ENCODE measurements at places on chromosomes 1 and 21.

DNA sequence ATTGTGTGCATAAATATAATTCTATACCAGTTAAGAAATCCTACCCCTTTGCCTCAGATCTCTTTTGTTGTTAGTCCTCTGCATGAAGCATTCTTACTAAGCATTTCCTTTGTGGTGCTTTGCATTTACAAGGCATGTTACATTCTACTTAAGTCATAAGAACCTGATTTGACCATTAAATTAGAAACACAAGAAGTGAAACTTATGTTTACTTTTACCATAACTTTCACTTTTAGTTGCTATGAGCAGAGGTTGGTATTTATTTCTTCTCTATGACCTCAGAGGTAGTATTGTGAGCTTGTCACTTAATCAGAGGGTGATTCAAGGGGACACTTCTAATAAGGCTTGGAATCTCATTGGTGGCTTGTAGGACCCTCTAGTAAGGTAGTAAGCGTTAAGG is 9.0 kb downstream of the FAM20B start:
- no peaks in the 10 kb centered on the region for H3K36me3 ChIP-seq
- H3K27me3 ChIP-seq, result no peaks in the 10 kb centered on the region
- H3K27ac ChIP-seq, result peak overlapping the region; percentile 68
- H3K4me1 ChIP-seq, result peaks cover 83% of the 10 kb centered on the region
- DNase-seq, result peak; percentile 68

GRCh38 chr1:195789321-195789720 is 818.9 kb downstream of the KCNT2 start:
- no peak overlapping the region for H3K4me3 ChIP-seq
- H3K4me1 ChIP-seq, result no peaks in the 10 kb centered on the region
- H3K36me3 ChIP-seq, result no peaks in the 10 kb centered on the region

DNA sequence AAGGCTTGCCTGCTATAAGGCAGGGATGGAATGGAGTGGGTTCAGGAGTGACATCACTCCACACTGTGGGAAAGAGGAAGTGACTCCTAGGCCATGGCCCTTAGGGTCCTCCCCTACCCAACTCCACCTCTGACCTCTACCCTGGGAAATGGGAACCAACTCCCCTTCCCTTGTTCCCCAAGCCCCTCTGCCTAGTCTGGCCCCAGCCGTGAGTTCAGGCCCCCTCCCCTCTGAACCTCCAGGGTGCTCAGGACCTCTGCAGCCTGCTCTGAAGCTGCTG is 3.8 kb upstream of the GUCA2A start:
- no peak overlapping the region for H3K4me3 ChIP-seq
- no peaks in the 10 kb centered on the region for H3K36me3 ChIP-seq
- no peaks in the 10 kb centered on the region for H3K27me3 ChIP-seq
- H3K27ac ChIP-seq, result no peak overlapping the region
- no peaks in the 10 kb centered on the region for H3K4me1 ChIP-seq

DNA sequence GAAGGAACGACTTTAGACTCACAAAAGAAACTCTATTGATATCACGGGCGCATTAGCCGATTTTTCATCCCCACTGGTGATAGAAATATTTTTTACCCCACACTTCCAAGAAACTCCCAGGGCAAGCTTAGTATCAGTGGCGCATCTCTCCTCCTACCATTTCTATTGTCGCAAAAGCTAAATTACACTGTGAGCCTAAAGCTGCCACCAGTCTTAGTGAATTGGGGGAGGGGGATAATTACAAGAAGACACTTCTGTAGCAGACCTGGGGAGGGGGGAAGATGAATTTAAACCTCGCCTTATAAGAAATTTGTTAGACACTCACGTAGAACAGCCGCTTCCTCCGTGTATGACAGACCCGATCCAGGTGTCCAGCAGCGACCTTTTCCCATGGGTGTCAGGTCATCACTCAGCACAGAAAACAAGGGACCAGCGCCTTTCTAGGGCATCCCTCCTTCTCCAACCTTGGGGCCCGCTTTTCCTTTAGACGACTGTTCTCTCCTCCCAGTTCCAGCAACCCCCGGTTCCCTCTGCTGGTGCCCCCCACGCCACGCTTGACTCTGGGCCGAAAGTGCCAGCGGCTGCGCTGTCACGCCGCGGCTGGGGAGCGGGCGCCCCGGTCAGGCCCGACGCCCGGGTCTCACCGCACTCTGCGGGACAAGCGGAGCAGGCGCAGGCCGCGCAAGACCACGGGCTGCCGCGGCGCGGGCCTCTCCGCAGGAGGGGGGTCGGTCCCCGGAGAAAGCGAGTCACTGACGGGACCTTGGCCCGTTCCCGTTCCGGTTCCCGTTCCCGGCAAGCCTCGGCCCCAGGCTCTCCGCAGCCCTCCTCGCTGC is 821 bp downstream of the PHC2 start:
- peak; percentile 31 for DNase-seq
- no peak overlapping the region for H3K27ac ChIP-seq
- H3K4me3 ChIP-seq, result no peak overlapping the region
- H3K4me1 ChIP-seq, result peaks cover 25% of the 10 kb centered on the region
- H3K27me3 ChIP-seq, result no peaks in the 10 kb centered on the region

DNA sequence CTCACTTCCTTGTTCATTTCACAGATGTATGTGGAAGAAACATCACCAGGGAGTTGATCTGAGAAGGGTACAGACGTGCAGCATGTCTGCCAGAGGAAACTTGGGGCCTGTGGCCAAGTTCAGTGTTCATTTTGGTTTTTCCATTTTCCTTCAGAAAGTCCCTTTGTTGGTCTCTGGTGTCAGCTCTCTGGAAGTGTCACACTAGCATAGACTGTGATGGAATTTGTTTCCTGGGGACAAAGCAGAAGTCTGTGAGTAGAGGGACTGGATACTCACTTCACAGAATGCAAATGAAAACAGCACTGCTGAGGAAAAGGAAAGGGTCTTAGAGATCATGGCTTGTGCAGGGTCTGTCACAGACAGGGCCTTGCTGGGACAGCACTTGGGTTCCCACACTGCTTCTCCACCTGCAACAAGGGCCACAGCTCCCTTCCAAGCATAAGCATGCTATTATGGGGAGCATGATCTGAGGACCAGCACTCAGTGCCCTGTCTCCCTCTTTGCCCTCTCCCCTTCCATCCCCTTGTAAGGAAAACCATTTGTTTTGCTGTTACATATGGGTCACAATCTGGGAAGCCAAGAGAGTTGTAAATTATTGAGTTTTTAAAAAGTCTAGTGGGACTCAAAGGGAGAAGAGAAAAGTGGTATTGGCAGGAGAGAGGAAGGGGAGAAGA is 31.4 kb upstream of the CD84 start:
- no peaks in the 10 kb centered on the region for H3K27me3 ChIP-seq
- no peak overlapping the region for H3K27ac ChIP-seq
- no peak overlapping the region for H3K4me3 ChIP-seq
- H3K4me1 ChIP-seq, result peaks cover 12% of the 10 kb centered on the region

DNA sequence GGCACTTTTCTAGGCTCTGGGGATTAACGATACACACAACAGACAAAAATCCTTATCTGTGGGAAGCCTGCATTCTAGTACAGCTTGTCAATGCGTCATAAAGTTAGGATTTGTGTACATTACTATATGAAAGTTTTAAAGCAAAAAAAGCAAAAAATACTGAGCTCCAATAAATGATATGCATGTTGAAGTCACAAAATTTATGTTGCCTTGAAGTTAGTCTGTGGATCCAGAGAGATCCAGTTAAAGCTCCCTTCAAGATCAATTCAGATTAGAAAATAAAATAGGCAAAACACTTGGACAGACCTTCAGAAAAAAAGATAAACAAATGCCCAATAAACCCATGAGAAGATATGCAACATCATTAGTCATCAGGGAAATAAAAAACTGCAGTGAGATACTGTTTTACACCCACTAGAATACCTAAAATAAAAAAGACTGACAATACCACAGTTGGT is 33.1 kb upstream of the KCNQ4 start:
- peaks cover 82% of the 10 kb centered on the region for H3K4me1 ChIP-seq
- no peaks in the 10 kb centered on the region for H3K27me3 ChIP-seq
- no peak overlapping the region for H3K4me3 ChIP-seq
- no peak for DNase-seq
- H3K36me3 ChIP-seq, result peaks cover 64% of the 10 kb centered on the region
- H3K27ac ChIP-seq, result peak overlapping the region; percentile 87

GRCh38 chr1:33042831-33043230 is 6.1 kb upstream of the AK2 start:
- H3K4me1 ChIP-seq, result peaks cover 5% of the 10 kb centered on the region
- H3K27ac ChIP-seq, result no peak overlapping the region
- no peaks in the 10 kb centered on the region for H3K36me3 ChIP-seq
- no peaks in the 10 kb centered on the region for H3K27me3 ChIP-seq
- H3K4me3 ChIP-seq, result no peak overlapping the region
- no peak for DNase-seq

DNA sequence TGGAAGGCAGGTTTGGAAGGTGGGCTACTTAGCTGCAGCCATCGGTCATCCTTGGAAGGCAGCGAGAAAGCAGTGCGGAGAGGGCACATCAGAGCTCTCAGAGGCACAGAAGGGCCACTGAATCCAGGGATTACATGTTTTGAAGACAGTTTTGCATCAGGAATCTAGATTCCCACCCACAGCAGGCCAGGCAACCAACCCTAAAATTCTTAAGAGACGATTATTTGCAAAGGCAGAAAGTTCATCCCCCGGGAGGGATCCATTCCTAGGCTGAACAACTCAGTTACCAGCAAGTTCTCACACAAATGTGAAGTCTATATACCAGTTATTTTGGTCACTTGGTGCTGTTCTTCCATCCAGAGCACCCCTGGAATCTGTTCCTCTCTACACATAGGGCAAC is 457.3 kb upstream of the VAMP3 start:
- no peak overlapping the region for H3K4me3 ChIP-seq
- H3K4me1 ChIP-seq, result no peaks in the 10 kb centered on the region
- no peaks in the 10 kb centered on the region for H3K36me3 ChIP-seq
- DNase-seq, result no peak
- H3K27ac ChIP-seq, result no peak overlapping the region
- no peaks in the 10 kb centered on the region for H3K27me3 ChIP-seq

DNA sequence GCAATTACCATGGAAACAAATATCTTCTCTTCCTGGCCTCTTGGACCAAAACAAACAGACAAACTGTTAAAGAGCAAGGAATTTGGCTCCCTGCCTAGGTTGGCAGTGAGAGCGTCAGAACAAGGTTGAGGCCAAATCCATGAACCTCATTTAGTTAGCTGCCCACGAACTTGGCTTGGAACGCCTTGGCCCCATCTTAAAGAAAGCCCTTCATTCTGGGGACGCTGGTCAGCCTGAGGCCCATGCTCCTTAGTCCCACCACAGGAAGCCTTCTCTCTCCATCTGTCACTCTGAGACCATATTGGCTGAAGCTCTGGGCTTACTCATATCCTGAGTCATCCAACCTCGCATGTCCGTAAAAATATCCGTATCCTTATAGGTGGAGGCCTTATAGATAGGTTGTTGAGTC is 62.4 kb upstream of the DIRAS3 start:
- no peaks in the 10 kb centered on the region for H3K36me3 ChIP-seq
- no peak overlapping the region for H3K27ac ChIP-seq
- H3K27me3 ChIP-seq, result no peaks in the 10 kb centered on the region

DNA sequence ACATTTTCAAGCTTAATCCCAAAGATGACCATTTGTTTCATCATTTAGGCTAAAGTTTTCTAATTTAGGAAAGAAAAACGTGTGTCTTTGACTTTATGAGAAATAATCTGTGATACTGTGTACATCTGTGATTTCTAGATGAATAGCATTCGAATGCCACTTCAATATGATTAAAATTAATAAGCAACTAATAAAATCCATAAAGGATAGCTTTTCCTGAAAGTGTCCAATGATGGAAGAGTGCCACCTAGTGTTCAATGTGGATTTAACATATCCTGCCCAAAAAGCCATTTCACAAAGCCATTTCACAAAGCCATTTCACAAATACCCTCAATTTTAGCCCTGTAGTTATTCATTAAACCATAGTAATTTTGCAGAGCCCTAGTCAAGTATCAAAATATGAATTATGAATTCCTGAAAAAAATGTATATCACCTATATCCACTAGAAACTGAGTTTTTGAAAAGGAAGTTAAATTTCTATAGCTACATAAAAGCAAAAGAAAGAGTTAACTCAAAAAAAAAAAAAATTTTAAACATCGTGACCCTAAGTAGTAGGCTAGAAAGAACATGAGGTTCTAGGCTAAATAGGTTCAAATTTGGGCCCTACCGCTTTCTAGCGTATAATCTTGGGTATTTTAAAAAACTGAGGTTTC is 19.1 kb downstream of the NME7 start:
- no peak overlapping the region for H3K4me3 ChIP-seq
- peak; percentile 84 for DNase-seq
- no peak overlapping the region for H3K27ac ChIP-seq
- no peaks in the 10 kb centered on the region for H3K36me3 ChIP-seq
- peaks cover 13% of the 10 kb centered on the region for H3K4me1 ChIP-seq
- no peaks in the 10 kb centered on the region for H3K27me3 ChIP-seq

- H3K4me1 ChIP-seq, result peaks cover 37% of the 10 kb centered on the region
- H3K27me3 ChIP-seq, result no peaks in the 10 kb centered on the region
- no peak overlapping the region for H3K4me3 ChIP-seq
- H3K36me3 ChIP-seq, result no peaks in the 10 kb centered on the region
- no peak for DNase-seq
Observed at GRCh38 chr1:206709772-206710459, 25.2 kb downstream of the MAPKAPK2 start.

- H3K27me3 ChIP-seq, result no peaks in the 10 kb centered on the region
- no peaks in the 10 kb centered on the region for H3K4me1 ChIP-seq
- H3K36me3 ChIP-seq, result peaks cover 44% of the 10 kb centered on the region
- H3K27ac ChIP-seq, result no peak overlapping the region
Observed at GRCh38 chr21:42843056-42843455, 36.3 kb downstream of the WDR4 start.

DNA sequence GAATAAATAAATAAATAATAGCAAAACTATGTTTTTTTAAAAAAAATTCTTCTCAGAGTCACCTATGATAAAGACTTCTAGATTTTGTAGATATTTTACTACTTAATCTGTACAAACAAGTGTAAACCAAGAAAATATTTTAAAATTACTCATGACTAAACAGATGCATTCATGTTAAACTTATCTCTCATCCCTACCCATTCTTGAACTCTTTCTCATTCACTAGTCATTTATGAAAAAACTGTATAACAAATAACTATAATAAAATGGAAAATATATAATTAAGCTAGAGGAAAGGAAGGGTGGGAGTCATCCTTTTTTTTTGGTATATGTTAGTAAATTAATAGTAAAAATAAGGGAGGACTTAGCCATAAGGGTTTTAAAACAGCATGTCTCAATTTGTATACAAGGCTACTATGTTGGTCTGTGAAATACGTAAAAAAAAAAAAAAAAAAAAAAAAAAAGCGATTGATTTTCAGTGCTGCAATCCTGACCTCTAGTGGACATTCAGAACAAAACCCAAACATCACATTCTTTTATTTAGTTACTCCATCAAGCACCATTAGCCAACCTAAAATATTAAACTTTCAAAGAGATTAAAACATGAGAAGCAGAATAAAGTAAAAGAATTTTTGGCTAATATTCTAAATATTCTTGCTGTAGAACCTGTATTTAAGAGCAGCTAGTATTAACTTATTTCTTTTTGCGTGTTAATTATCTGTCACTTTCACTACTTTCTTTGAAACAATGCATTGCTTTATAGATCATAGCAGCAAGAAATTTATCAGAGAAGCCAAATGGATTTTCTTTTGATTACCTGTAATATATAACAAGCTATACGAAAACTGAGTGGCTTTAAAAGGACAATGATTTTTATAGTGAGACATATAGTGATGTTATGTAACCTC is 255.8 kb upstream of the CACYBP start:
- H3K36me3 ChIP-seq, result no peaks in the 10 kb centered on the region
- DNase-seq, result peak; percentile 87
- H3K27me3 ChIP-seq, result no peaks in the 10 kb centered on the region
- H3K4me1 ChIP-seq, result no peaks in the 10 kb centered on the region

- H3K4me1 ChIP-seq, result no peaks in the 10 kb centered on the region
- H3K27me3 ChIP-seq, result no peaks in the 10 kb centered on the region
- no peak for DNase-seq
- no peak overlapping the region for H3K27ac ChIP-seq
Observed at GRCh38 chr21:30882866-30883597, 1.7 kb upstream of the KRTAP11-1 start.

Measured in Karpas-422 (cell line).